ENCODE measurements at places on chromosomes 5 and 9. TPM values are rescaled to one million over a fixed set of nuclear protein-coding genes. Genes with fewer than 3 reads are reported as not detected.

PCDHA5 gene
- 0.69 TPM for total RNA-seq

PDE8B gene
- total RNA-seq: 41.0 TPM

FGF1 gene
- 5.7 TPM for total RNA-seq

PTGR1 gene
- total RNA-seq: 45.3 TPM

DNAI1 gene
- 0.95 TPM for total RNA-seq

SLC28A3 gene
- total RNA-seq: 0.76 TPM

NMRK1 gene
- total RNA-seq: 13.5 TPM

CYSRT1 gene
- total RNA-seq: not detected

C9orf43 gene
- total RNA-seq: 0.21 TPM

FOXD4L6 gene
- not detected for total RNA-seq

MEGF10 gene
- total RNA-seq: 1.6 TPM

CCL27 gene
- not detected for total RNA-seq

DNA sequence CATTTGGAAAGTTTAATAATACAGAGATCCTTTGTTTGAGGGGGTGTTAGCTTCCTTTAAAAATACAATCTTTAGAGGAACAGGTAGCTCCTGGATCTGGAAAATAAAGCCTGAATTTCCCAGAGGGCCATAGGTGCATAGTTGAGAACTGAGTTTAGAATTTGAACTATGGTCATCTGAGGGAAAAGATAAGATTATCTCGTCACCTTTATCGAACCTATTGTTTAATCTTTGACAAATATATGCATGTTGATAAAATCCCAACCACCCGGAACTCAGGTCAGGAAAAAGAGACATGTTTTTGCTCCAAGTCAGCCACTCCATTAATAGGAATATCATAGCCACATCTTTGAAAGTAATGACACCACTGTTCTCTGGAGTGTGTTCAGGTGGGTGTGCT is 91.7 kb upstream of the FAM169A start:
- H3K4me3 ChIP-seq: no peak overlapping the region
- no peaks in the 10 kb centered on the region for H3K4me1 ChIP-seq
- no peak for DNase-seq
- H3K27me3 ChIP-seq: no peaks in the 10 kb centered on the region
- H3K27ac ChIP-seq: no peak overlapping the region

- H3K36me3 ChIP-seq: no peaks in the 10 kb centered on the region
- H3K27ac ChIP-seq: no peak overlapping the region
- no peak for DNase-seq
- H3K27me3 ChIP-seq: no peaks in the 10 kb centered on the region
- no peaks in the 10 kb centered on the region for H3K4me1 ChIP-seq
Observed at GRCh38 chr5:141889282-141889871, 11.2 kb upstream of the PCDH1 start.

DNA sequence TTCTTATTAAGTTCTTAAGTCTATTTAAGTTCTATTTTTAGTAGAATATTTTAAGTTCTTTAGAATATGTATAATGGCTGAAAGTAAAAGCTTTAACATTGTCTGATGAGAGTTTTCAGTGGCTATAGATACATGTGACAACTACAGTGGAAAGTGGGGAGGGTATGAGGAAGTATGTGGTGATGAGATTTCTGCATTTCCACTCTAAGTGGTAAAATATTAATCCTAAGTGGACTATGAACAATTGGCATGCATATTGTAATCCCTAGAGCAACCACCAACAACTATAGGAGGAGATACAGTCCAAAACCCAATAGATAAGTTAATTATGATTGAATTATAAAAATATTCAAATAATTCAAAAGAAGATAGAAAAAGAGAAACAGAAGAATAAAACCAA is 183.6 kb downstream of the GADD45G start:
- no peaks in the 10 kb centered on the region for H3K27me3 ChIP-seq
- no peak for DNase-seq
- H3K4me3 ChIP-seq: no peak overlapping the region
- no peak overlapping the region for H3K27ac ChIP-seq

DNA sequence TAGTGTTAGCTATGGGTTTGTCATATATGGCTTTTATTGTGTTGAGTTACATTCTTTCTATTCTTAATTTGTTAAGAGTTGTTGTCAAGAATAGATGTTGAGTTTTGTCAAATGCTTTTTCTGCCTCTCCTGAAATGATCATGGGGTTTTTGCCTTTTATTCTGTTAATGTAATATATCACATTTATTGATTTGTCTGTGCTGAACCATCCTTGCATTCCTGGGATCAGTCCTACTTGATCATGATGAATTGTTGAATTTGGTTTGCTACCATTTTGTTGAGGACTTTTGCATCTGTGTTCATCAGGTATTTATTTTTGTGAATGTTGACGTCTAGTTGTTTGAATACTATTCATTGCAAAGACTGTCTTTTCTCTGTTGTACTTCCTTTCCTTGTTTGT is 23.9 kb downstream of the RIC1 start:
- no peak for DNase-seq
- H3K27ac ChIP-seq: no peak overlapping the region
- no peaks in the 10 kb centered on the region for H3K27me3 ChIP-seq
- no peak overlapping the region for H3K4me3 ChIP-seq

- no peaks in the 10 kb centered on the region for H3K36me3 ChIP-seq
- H3K4me1 ChIP-seq: peaks cover 14% of the 10 kb centered on the region
- DNase-seq: peak; percentile 29
- peak overlapping the region; percentile 14 for H3K27ac ChIP-seq
- no peaks in the 10 kb centered on the region for H3K27me3 ChIP-seq
Observed at GRCh38 chr9:112793213-112793810, 42.8 kb downstream of the SNX30 start.

DNA sequence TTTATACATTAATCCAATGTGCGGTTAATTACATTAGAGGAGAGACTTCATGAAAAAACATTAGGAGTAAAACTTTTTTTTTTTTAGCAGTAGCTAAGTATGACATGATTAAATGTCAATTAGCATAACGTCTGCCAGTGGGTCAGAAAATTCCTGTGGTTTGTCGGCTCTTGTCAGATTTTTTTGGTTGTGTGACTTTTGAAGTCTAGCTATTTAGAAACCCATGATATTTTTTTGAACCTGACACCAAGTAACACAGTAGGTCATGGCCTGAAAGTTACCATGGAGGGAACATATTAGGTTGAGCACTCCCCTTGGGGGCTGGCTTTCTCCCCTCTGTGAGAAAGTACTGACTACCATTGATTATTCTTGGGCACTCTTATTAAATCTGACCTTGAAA is 84.8 kb upstream of the ALDH1A1 start:
- no peak for DNase-seq
- H3K27ac ChIP-seq: peak overlapping the region; percentile 80
- peaks cover 6% of the 10 kb centered on the region for H3K4me1 ChIP-seq
- no peaks in the 10 kb centered on the region for H3K36me3 ChIP-seq

DNA sequence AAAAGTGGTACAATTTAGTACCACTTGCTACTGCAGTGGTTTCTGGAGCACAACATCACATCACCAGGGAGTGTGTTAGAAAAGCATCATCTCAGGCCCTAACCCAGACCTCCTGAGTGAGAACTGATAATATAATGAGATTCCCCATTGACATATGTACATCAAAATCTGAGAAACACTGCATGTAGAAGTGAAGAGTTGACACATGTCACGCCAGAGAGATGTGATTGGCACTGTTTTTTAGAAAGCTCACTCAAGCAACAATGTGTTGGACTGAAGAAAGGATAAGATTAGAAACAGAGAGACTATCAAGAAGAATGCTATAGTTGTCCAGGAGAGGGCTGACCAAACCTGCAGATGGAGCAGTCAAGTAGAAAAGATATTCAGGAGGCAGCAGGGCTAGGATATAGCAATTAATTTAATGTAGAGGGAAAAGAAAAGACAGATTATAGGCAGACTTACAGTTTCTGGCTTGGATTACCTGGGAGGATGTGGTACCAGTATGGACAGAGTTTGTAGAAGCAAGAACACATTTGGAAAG is 324.4 kb upstream of the ADAMTSL1 start:
- H3K4me3 ChIP-seq: no peak overlapping the region
- H3K36me3 ChIP-seq: no peaks in the 10 kb centered on the region

DNA sequence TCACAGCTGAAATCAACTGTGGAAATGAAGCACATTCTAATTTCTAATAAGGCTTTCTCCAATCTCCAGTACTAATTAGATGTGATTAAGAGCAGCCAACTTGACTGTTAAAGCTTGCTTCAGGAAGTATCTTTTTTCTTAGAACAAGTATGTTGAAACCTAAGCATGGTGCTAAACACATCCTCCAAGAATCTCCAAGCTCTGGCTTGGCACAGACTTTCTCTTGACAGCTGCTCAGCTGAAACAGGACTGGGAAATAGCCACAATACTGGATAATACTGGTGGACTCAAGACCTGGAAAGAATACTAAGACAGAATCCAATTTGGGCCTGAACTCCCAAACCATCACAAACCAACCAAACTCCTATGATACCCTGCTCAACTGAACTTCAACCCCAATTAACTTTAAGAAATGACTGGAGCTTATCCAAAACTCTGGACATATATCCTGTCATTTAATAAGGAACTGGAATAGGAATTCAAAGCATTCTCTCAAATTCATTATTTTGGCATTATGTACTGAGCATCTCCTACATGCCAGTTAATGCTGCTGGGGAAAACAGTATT is 16.2 kb downstream of the PRKAA1 start:
- H3K4me1 ChIP-seq: no peaks in the 10 kb centered on the region
- no peak overlapping the region for H3K27ac ChIP-seq
- H3K4me3 ChIP-seq: no peak overlapping the region
- no peaks in the 10 kb centered on the region for H3K36me3 ChIP-seq

- H3K4me1 ChIP-seq: peaks cover 5% of the 10 kb centered on the region
- H3K36me3 ChIP-seq: no peaks in the 10 kb centered on the region
- no peak overlapping the region for H3K4me3 ChIP-seq
- no peak overlapping the region for H3K27ac ChIP-seq
- no peak for DNase-seq
Observed at GRCh38 chr9:133474215-133474614, 4.7 kb downstream of the SLC2A6 start.

DNA sequence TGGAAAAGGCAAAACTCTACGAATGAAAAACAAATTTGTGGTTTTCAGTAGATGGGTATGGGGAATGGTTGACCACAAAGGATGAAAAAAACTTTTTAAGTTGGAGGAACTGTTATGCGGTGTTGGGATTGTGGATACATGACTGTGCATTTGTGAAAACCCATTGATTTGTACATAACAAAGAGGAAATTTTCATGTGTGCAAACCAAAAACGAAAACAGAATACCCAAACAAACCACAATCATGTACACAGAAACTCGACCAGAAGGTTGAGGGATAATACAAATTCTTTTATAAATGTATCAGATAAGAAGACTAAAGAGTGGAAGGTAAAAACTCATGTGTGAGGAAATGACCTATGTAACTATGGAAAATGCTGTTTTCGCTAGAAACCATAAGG is 1012.4 kb downstream of the CDH18 start:
- no peak for DNase-seq
- no peaks in the 10 kb centered on the region for H3K4me1 ChIP-seq
- no peaks in the 10 kb centered on the region for H3K36me3 ChIP-seq
- no peak overlapping the region for H3K4me3 ChIP-seq
- H3K27ac ChIP-seq: no peak overlapping the region

- DNase-seq: no peak
- H3K4me3 ChIP-seq: no peak overlapping the region
- H3K36me3 ChIP-seq: no peaks in the 10 kb centered on the region
- no peaks in the 10 kb centered on the region for H3K4me1 ChIP-seq
Observed at GRCh38 chr9:82732928-82733327, 330.0 kb downstream of the RASEF start.

DNA sequence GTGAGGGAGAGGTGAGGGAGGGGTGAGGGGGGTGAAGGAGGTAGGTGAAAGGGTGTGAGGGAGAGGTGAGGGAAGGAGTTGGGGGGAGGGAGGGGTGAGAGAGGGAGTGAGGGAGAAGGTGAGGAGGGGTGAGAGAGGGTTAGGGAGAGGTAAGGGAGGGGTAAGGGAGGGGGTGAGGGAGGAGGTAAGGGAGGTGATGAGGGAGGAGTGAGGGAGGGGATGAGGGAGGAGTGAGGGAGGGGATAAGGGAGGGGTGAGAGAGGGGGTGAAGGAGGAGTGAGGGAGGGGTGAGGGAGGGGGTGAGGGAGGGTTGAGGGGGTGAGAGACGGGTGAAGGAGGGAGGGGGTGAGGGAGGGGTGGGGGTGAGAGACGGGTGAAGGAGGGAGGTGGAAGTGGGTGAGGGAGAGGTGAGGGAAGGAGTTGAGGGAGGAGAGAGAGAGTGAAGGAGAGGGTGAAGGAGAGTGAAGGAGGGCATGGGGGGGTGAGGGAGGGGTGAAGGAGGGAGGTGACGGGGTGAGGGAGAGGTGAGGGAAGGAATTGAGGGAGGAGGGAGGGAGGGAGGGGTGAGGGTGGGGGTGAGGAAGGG is 18.5 kb downstream of the NINJ1 start:
- peak; percentile 18 for DNase-seq
- H3K4me3 ChIP-seq: no peak overlapping the region
- no peaks in the 10 kb centered on the region for H3K36me3 ChIP-seq
- no peaks in the 10 kb centered on the region for H3K27me3 ChIP-seq
- H3K27ac ChIP-seq: no peak overlapping the region
- H3K4me1 ChIP-seq: peaks cover 9% of the 10 kb centered on the region

DNA sequence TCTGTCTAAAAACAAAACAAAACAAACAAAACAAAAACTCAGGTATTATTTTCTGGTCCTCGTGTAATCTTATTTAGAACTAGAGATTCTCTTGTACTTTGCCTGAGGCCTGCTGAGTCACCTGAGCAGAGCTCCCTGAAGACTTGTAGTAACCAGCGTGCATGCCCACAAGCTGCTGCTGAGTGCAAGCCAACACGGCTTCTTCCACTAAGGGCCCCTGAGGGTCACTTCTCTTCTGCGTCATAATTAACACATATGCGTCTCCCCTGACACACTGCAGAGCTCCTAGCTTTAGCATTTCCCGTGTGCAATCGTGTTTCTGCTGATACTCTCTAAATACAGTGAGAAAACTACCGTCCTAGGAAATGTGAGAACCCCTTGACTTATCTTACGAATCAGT is 10.9 kb upstream of the NDFIP1 start:
- H3K27ac ChIP-seq: no peak overlapping the region
- no peaks in the 10 kb centered on the region for H3K36me3 ChIP-seq
- H3K4me1 ChIP-seq: no peaks in the 10 kb centered on the region
- no peaks in the 10 kb centered on the region for H3K27me3 ChIP-seq

DNA sequence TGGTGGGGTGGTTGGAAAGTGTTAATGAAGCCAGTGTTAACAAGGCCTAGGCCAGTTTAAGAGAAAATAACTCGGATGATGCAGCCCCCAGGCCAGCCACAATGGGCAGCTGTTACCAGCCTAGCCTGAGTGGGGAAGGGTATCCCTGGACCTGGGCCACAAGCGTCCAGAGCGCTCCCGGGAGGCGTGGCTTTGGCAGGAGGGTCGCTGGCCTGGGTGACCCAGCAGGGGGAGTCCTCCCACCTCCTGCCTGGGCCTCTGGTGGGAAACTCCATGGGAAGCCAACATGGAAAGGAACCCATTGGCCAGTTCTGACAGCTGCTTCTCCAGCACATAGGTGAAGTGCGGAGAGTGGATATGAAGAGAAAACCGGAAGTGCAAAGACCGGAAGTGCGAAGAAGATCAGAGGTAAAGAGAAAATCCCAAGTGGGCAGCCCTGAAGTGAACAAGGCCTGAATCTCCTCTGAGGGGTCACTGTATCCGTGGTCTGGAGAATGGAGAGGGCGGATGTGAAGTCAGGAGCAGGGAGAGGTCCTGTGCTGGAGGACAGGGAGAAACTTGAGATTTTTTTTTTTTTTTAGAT is 79.0 kb downstream of the ADCY2 start:
- H3K36me3 ChIP-seq: no peaks in the 10 kb centered on the region
- no peak overlapping the region for H3K27ac ChIP-seq
- H3K4me1 ChIP-seq: no peaks in the 10 kb centered on the region
- H3K4me3 ChIP-seq: no peak overlapping the region
- no peaks in the 10 kb centered on the region for H3K27me3 ChIP-seq
